Activated gamma-delta T cell treated with Interleukin-2 at 50 U/mL for 16 hours (primary cell): ENCODE measurements at places on chromosomes 11 and 22.

DNA sequence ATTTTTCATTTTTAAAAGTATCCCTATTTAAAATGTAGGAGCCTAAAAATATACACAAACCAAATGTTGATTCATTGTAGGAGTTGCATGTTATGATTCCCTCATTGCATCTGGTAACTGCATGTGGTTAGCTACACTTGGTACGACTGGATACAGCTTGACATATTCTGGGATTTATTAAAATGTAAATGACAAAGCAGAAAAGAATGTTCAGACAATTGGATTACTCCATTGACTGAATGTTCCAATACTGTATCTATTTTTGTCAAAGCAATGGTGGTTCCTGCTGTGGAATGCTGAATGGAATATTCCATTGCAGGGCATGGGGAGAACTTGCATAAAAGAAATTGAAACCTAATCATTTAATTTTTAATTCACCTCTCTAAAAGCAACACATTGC lies 30.8 kb downstream of the BLID start:
- no peak for DNase-seq

- DNase-seq = no peak
These were observed 84.8 kb downstream of the SNX19 start for GRCh38 chr11:130831506-130831905.

DNA sequence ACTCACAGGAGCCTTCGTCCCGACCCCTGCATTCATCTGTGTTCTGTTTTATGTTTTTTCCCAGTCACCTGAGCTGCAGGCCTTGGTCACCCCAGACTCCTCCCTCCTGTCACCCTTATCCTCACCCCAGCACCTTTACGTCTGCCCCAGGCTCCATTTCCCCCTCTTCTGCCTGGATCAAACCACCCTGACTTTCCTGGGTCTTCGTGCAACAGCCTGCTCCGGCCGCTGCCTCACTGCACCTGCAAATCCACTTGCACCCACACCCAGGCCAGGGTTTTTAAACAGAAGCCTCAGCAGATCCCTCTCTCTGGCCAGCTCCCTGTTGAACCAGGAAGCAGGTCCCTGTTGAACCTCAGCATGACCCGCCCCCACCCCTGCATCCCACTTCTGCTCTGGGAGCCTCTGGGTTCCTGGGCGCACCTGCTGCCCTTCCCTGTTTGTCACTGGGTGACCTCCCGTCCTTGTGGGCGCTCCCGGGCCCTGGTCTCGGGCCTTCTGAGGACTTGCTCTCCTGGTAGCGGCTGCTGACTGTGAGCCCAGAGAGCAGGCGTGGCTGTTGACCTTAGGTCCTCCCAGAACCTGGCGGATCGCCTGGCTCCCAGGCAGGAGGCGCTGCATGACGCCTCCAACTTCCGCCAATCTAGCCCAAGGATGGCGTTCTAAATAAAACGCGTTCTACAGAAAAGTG lies 12.8 kb downstream of the MAPK8IP2 start:
- DNase-seq = no peak

DNA sequence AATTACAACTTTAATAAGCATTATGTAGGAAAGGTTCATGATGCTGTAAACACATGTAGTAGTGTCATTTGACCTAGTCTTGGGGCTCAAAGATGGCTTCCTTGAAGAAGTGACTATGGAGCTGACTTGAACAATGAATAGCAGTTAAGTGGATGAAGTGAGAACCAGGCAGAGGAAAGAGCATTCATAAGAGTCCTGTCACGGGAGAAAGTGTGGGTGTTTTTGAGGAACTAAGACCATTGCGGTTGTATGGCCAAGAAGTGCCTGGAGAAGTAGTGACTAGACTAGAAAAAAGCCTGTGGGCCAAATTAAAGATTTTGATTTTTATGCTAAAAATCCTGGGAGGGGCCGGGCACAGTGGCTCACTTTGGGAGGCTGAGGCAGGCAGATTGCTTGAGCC lies 7.2 kb upstream of the IL18BP start:
- no peak for DNase-seq

DNA sequence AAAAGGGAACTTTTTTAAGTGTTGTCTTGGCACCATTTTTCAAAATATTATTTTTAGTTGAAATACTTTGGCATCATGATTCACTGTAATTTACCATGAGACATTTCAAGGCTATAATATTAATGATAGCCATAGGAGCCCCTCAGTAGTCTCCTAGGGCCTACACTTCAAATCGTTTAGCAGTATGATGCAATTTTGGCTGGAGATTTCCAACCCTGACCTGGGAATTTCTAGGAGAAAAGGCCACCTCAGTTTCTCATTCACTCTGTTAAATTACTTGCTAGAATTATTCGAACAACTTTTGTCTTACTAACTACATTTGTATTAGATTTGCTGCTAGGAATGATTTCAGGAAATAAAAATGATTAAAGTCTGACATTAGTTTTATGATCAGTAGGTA lies 1610.9 kb upstream of the RAG2 start:
- DNase-seq = no peak

- DNase-seq = no peak
These were observed 484.0 kb downstream of the ETS1 start for GRCh38 chr11:128103278-128103873.

DNA sequence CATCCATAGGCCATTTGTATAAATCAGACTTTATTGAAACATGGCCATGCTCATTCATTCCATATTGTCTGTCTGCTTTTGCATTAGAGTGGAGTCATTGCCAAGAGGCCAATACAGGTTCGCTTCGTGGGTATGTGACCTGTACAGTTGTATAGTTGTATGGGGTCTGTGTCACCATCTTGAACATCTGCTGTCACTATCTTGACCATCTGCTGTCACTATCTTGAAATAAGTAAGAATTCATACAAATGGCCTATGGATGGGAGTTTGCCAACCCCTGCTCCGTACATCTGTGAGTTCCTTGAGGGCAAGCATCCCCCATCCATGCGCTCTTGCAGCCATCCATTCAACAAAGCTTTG lies 44.4 kb upstream of the ANO1 start:
- no peak for DNase-seq

DNA sequence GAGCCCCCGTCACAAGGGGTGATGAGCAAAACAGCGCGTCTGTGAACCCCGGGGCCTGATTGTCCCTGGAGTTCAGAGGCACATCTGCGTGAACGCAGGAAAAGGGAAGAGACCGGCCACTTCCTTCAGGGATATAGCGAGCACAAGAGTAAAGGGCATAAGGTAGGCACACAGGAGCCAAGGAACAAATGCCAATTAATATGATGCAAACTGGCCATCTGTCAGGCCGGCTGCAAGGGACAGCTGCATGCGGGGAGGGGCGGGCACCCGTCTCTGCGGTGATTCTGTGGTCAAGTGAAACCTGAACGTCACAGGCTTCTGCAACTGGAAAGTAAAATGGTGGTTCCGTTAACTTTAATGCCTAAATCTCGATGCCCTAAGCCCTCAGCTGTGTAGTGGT lies 64.7 kb downstream of the TRIM29 start:
- no peak for DNase-seq

GRCh38 chr22:32752816-32753520 lies 48.5 kb upstream of the TIMP3 start:
- no peak for DNase-seq

DNA sequence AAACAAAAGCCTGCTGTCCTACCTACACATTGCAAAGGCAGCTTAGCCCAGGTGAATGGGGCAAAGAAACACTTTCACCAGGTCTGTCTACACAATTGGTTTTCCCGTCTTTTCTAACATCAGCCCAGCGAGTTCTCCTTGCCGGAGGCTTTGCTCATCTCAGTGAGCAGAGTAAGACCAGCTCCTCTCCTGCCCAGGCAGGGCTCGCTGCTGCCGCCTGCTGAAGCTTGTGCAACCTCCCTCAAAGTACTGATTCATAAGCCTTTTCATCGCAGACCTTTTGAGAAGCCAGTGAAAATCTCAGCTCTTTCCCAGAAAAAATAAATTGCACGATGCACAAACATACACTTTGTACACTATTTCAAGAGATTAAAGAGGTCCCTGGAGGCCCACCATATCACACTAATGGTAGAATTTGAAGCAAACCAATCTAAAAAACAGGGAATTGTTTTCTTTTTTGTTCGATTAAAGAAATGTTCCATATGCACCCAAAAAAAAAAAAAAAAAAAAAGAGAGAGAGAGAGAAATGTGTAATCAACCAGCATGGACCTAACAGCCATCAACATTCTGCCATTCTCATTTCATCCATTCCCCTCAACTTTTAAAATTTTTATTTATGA lies 328.1 kb upstream of the MPPED2 start:
- DNase-seq = peak; percentile 4

GRCh38 chr22:49019737-49020713 lies 807.6 kb downstream of the BRD1 start:
- DNase-seq = no peak

DNA sequence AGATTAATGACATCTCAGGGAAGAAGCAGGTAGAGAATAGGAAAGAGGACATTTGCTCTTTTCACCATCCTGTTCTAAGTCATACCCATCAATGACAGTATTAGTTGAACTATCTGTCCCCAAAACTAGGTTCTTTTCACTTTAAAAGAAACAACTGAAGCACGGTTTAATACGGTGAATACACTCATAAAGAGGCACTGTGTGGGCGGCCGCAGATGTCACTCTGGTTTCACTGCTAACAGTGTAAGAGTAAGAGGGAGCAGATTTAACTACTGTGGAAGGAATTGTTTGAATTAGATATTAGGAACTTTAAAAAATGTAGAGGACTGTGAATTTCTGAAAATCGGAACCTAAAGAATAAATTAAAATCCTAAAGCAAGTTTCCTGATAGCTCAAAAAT lies 49.5 kb downstream of the VSIG10L2 start:
- DNase-seq = no peak

GRCh38 chr11:46335271-46335670 lies 12.0 kb upstream of the DGKZ start:
- no peak for DNase-seq

DNA sequence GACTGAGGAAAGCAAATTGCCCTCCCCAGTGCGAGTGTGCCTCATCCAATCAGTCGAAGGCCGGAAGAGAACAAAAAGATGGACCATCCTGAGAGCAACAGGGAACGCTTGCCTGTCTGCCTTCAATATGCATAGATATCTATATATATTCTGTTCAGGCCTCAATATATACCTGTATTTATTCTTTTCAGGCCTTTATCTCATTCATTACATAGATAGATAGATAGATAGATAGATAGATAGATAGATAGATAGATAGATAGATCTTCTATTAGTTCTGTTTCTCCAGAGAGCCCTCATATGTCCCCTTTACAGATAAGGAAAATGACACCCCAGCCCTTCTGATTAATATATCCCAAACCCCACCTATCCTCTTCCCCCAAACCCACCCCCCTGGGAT lies 55.1 kb upstream of the LMO2 start:
- DNase-seq = no peak

- DNase-seq = no peak
These were observed 68.9 kb downstream of the C22orf31 start for GRCh38 chr22:28992565-28993356.

GRCh38 chr11:128516886-128517285 lies 70.5 kb downstream of the ETS1 start:
- no peak for DNase-seq
